ENCODE measurements at places on chromosomes 12 and 14.

DNA sequence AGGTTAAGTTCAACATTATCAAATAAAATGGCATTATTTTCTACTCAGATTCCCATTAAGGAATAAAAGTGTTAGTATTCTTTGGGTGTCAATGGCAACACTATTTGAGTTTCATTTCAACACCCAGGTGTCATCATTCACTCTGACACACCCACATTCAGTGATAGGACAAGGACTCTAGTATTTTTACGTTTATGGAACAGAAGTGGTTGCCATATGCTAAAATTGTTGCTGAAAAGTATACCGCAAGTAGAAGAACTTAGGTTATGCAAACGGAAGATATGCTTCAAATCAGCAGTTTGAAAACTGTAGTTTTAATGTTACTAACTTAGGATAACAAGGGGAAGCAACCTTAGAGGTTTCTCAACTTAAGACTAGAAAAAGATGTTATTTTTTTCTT is 20.0 kb upstream of the SGPP1 start:
- no peak for DNase-seq

- DNase-seq: no peak
These were observed 10.6 kb upstream of the PYGL start for GRCh38 chr14:50954811-50955372.

DNA sequence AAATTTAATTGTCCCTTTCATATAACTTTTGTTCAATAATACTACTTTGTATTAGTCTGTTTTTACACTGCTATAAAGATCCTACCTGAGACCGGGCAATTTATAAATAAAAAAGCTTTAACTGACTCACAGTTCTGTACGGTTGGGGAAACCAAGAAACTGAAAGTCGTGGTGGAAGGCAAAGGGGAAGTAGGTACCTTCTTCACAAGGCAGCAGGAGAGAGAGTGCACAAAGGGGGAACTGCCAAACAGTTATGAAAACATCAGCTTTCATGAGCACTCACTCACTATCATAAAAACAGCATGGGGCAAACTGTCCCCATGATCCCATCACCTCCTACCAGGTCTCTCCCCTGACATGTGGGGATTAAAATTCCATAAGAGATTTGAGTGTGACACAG is 1069.0 kb downstream of the FSCB start:
- no peak for DNase-seq

GRCh38 chr12:2842948-2843347 is 8.1 kb upstream of the NRIP2 start:
- DNase-seq: no peak

- DNase-seq: no peak
These were observed 102.6 kb upstream of the PRB2 start for GRCh38 chr12:11497995-11498394.

DNA sequence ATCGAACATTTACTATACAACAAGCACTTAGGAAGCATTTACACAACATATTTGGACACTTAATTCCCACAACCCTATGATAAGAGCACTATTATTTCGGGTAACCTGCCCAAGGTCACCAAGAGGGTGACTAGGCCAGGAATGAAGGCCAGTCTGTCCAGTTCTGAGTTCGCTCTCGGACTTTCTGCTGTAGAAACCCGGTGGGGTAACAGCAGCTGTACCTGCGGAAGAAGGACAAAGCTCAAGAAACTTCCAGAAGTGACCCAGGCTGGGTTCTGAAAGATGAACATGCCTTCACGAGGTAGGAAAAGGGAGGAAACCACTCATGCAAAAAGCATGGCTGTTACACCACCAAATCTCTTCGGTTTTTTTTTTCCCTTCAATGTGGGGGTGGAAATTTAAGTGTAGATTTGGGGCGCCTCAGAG is 10.8 kb downstream of the PLA2G1B start:
- DNase-seq: no peak

GRCh38 chr12:28278499-28278898 is 88.2 kb downstream of the CCDC91 start:
- DNase-seq: no peak

- no peak for DNase-seq
These were observed 27.4 kb upstream of the RASSF3 start for GRCh38 chr12:64582862-64583261.

DNA sequence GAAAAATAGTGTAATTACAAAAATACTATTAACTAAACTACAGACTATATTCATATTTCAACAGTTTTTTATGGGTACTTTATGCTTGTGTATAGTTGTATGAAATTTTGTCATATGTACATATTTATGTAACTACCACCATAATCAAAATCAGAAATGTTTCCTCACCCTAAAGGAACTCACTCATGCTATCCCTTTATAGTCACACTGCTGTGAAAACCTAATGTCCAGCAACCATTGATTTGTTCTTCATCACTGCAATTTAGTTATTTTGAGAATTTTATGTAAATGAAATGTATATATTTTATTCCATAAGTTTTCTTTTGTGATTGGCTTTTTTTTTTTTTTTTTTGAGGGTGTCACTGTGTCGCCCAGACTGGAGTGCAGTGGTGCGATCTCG is 278.9 kb upstream of the SLC16A7 start:
- no peak for DNase-seq

DNA sequence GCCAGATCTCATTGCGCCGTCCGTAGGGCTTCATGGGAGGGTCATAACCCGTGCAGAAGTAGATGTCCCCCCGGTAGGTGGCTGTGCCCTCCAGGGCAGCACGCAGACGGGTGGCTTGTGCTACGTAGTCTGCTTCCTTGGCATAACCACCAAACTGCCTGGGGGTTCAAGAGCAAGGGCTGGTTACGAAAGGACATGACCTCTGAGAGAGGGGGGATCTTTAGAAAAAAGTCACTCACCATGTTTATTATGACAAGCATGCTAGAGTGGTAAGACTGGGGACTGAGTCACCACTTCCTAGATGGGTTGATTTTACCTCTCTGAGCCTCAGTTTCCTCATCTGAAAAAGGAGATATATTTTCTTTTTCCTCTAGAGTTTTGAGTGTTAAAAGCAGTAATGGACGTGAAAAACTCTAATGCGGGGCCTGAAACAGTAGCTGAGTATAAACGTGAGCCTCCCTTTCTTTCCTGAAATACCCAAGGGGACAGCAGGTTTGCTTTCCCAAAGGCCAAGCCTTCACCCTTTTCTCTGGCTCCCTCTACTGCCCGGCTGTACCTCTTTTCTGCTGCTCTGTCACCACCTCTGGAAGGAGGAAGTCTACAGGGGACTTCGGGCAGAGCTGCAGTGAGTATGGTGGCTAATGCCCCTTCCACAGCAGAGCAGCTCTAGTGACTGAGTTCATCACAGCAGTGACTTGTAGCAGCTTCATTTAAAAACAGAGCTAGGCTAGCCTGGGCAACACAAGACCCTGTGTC is 23.5 kb upstream of the GPRC5D start:
- no peak for DNase-seq

DNA sequence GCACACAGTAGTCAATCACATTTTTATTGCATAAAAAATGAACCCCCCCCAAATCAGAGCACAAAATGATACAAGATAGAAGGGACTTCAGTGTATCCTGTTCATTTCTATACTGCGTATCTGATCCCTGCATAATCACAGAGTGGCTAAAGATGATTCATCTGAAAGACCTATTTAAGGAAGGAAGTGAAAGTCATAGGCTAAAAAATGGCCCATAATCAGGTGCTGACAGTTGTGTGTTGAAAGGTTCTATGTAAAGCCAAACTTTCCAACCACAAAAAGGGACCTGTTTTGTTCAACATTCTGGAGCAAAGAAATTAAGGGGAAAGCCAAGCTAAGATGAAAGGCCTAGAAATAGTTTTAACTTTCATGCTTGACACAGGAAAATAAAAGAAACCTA is 147.8 kb upstream of the ATP2B1 start:
- no peak for DNase-seq

GRCh38 chr14:30385925-30386324 is 173.0 kb upstream of the G2E3 start:
- no peak for DNase-seq

DNA sequence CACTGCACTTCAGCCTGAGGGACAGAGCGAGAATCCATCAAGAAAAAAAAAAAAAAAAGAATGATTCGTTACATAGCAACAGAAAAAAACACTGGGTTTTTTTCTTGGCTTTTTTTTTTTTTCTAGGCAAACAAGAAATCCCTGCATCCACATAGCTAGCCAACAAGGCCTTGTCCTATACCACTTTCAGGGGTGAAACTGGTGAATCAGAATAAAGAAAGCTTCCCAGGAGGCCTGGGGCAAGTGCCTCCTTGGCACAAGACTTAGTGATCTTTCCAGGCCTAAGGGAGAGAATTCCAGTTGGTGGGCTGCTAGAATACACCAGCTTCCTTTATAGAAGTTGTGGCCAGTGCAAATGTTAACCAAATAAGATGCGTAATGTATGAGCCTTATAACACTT is 90.0 kb downstream of the VCPKMT start:
- DNase-seq: no peak

DNA sequence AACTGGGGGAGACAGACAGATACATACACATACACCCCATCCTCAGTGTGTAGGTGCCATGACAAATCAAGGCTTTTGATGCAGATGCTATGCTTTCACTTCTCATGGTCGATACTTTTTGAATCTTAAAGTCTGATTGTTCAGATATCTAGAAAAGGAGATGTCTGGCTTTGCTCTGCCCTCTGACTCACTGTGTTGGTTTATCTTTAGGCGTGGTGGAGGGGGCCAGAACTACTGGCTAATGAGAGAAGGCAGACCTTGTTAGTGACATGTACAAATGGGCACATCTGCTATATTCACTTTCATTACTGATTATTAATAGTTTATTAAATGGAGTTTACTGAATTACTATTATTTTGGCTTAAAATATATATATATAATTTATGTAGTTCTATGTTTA is 444.3 kb upstream of the RGS6 start:
- no peak for DNase-seq

- no peak for DNase-seq
These were observed 618.8 kb downstream of the RPS29 start for GRCh38 chr14:48967419-48967818.

DNA sequence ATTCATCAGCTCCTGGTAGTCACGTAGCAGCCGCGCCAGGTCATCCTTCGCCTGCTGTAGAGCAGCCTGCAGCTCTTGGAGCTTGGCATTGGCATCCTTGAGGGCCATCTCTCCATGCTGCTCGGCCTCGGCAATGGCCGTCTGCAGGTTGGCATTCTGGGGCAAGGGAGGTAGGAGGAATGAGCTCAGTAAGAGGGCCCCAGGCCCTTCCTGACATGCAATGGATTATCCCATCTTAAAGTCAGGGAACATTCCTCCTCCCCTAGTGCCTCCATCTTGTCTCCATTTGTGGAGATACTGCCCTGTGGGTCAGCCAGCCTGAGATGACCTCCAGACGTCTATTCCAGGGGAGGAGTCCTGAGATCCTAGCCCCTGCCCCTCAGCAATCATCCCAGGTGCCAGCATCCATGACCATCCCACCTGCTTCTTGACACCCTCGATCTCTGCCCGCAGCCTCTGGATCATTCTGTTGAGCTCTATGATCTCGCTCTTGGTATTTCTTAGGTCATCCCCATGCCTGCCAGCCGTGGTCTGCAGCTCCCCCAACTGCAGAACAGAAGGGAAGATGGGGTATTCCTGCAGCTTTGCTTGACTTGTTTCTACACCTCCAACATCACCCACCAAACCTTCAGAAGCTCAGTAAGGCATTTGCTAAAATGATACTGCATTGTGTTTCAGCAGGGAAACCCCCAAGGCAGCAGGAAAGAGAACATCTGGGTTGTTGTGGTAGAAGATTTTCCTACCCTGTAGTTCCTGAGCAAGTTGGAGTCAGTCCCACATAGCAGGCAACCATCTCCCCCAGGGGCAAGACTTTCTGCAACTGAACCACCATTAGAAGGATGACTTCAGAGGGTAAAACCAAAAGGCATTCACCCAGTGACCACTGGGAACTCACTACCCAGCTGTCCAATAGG is 4.4 kb downstream of the KRT3 start:
- DNase-seq: no peak

Data from activated T-helper 1 cell treated with anti-CD3 and anti-CD28 coated beads, Interleukin-2, amount 50 U/mL, for 16 hours (primary cell).